SK-MEL-5 (cell line): ENCODE measurements at places on chromosomes 2 and 18. TPM values are rescaled to one million over a fixed set of nuclear protein-coding genes. Genes with fewer than 3 reads are reported as not detected.

HJURP gene
- total RNA-seq: 21.7 and 25.0 TPM in 2 replicates

- DNase-seq: no peak
These were observed 594.3 kb upstream of the NETO1 start for GRCh38 chr18:73462092-73462491.

DNA sequence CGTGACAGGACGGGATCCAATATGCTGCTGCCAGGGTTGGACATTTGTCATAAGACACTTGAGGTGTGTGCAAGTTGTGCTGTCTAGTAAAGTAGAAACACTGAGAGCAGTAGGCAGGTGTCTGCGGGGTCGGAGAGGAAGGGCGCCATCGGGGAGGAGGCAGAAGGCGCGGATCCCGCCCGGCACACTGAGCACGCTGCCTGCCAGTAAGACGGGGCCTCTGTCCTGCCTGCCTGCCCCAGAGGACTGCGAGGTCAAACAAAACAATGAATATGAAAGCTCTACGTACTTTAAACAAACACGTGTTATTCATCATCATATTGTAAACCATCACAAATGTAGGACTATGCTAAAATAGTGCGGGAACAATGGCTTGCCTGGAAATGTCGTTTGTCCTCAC, 349.3 kb upstream of the SALL3 start:
- DNase-seq: no peak

DNA sequence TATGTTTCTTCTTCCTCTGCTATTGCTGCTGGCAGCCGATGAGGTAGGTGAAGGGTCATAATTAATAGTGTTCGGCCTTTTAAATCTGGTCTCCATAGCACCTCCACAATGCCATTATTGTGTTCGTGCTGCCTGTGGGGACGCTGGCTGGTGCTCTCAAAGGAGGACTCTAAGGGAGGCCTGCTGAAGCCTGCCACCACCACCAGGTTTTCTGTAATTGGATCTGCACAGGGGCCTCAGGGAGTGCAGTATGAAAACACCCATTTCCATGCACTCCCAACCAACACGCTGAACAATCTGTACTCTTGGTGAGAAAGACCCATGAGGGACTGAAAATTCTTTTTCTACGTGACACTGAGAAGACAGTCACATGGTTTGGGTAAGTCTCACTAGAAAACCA, 17.6 kb upstream of the CLIP4 start:
- peak; percentile 72 for DNase-seq

- DNase-seq: no peak
These were observed 429.8 kb downstream of the TGIF1 start for GRCh38 chr18:3879836-3880120.

GRCh38 chr2:102376052-102376591, 20.5 kb downstream of the IL18R1 start:
- DNase-seq: no peak

POMC gene
- not detected in 2 replicates for total RNA-seq

DNA sequence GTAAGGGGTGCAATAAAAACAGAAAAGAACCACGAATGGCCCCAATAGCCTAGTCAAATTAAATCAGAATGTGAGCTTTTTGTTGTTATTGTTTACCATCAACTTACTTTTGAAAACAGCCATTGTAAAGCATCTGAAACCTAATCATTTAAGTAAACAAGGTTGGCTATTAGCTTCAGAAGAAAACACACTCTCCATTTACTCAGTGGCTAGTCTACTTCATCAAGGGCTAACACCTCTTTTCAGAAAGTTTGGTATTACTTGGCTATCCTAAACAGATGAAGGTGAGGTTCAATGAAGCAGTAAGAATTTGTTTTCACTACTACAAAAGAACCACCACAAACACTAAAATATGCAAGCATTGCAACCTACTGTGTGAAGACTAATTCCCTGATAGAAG, 398.0 kb downstream of the CDH2 start:
- DNase-seq: no peak

PROKR1 gene
- total RNA-seq: 6.3 and 6.9 TPM in 2 replicates

DNA sequence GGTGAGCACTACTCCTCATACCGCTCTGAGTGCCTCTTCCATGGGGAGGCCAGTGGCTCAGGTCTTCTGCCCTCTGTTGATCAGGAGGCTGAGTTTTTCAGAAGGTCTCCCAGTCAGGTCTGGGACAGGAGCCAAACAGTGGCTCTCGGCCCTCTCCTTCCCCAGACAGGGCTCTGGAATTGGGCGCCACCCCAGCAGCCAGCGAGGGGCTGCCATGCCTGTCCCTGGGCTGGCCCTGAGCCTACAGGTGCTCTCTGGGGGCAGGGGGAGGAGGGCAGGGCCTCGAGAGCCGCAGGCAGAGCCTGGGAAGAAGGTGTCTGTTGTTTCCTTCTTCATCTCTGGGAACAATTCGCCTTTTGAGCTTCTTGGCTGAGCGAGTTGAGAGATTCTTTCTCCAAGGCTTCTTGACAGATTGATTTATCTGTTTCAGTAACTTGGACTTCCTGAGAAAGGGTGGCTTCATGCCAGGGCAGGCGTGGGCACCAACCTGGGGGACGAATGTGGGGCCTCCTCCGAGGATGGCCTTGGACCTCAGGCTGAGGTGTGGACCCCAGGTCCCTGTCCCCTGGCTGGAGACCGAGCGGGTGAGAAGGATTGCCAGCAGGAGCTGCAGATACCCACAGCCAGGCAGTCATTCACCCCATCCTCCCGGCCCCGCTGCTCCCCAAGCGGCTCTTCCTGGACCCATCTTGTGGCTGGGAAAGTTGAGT, 64.7 kb upstream of the GLI2 start:
- peak; percentile 86 for DNase-seq

RFX8 gene
- total RNA-seq: not detected in 2 replicates

- DNase-seq: no peak
These were observed 243.5 kb downstream of the WDPCP start for GRCh38 chr2:63344575-63345284.

DNA sequence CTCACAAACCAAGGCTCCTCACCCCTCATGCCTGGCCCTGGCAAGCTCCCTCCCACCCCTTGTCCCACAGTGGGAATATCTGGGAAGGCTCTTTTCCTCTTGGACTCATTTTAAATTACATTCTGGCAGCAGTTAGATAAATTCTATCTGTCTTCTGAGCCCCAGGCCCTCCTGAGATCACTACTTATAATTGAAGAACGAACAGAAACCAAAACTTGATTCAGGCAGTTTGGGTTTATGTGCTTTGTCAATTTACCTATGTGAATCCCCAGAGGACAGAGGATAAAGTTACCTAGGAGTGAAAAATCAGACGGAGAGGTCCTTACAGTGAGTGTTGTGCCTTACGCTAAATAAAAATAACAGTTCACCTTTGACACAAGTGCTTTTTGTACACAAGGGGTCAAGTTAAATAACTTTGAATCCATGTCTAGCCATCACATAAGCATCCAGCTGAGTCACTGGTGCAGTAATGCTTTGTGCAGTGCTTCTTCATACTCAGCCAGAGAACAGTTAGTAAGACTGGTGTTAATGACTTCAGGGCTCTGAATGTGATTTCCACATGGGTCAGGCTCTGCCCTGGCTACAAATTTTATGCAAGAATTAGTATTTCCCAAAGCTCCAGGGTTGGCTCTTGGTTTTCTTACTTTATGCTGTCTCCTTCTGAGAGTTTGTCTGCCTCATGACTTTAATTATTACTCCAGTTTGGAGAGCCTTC, 329.3 kb downstream of the INSIG2 start:
- no peak for DNase-seq

SLC40A1 gene
- 0.92 and 2.0 TPM in 2 replicates for total RNA-seq

GRCh38 chr18:35326695-35327387, 17.4 kb downstream of the ZNF24 start:
- peak; percentile 13 for DNase-seq

DNA sequence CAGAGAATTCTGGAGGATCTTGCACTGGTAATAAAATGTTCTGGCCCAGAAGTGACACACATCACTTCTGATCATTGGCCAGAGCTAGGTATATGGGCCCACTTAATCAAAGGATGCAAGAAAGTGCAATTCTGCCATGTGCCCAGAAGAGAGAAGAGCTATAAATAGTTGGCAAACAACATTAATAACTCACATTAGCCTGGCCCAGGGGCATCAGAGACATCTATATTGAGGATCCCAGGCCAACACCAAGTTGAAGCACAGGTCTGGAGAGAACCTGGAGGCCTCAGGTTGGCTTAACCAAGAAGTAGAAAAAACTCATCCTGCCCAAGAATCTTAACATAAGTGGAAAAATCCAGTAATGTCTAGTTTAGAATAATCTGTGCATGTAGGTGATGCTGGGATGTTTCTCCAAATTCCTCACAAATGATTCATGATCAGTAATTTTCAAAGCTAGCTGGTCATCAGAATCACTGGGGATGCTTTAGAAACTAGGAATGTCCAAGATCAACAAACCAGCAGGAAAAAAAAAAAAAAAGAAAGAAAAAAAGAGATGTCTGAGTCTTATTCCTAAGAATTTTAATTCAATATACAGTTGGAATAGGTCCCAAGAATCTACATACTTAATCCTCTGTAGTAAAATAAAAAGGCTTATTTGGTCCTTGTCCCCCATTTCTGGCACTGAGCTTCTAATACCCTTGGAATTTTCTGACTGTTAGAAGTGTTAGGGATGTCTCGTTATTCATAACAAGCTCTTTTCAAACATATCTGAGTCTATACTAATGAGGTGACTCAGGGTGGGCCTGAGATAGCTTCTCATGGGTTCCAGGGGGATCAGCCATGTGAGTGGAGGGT, 35.0 kb upstream of the EVA1A start:
- DNase-seq: no peak

DPYSL5 gene
- not detected in 2 replicates for total RNA-seq

SEC11C gene
- total RNA-seq: 163 and 167 TPM in 2 replicates

GRCh38 chr2:102147935-102148334, 5.4 kb downstream of the IL1R1 start:
- DNase-seq: no peak

UPP2 gene
- total RNA-seq: not detected in 2 replicates

GRCh38 chr2:202030691-202031090, 3.0 kb upstream of the FZD7 start:
- DNase-seq: peak; percentile 59

LINC00305 gene
- total RNA-seq: not detected in 2 replicates

DNA sequence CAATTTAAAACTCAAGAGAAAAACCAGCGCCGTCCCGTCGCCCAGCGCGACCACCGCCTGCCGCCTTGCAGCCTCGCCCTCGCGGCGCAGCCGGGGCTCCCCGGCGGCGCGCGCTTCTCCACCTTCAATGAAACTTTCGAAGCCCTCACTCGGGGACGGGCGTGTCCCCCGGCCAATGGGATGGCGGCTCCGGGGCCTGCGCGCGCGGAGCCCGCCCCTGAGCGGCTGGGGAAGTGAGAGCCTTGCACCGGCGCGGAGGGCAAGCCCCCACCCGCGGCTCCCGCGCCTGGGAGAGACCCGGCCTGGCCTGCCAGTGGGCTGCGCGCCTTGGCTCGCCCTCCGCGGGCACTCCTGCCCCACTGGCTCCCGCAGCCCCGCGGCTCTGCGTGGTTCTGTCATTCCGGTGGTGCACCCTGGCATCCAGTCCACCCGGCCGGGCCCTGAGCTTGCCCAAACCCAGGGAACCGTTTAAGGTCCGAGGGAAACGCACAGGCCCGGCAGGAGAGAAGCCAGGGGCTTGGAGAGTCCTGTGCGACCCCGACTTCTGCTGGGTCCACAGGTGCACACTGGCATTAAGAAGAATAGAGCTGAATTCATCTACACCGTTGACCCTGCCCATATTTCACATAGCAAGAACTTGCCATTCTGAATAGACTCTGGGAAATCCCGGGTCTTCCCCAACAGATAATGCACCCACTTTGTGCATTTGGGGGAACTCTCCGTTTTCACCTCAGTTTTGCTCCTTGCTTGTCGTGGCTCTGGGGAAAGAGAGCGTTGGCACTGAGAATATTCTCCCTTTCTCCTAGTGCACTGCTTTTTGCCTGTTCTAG, at the start of gene PIEZO2:
Gene PIEZO2, minus strand, starts transcription at position 129 of the 830 bp plus-strand sequence. CDS start 981 bp downstream, outside the sequence.
- peak; percentile 19 for DNase-seq

- DNase-seq: no peak
These were observed 22.1 kb downstream of the RAB3GAP1 start for GRCh38 chr2:135074216-135074615.

EMILIN1 gene
- total RNA-seq: 0.11 and 0.71 TPM in 2 replicates

CASP10 gene
- 4.1 and 4.6 TPM in 2 replicates for total RNA-seq

DNA sequence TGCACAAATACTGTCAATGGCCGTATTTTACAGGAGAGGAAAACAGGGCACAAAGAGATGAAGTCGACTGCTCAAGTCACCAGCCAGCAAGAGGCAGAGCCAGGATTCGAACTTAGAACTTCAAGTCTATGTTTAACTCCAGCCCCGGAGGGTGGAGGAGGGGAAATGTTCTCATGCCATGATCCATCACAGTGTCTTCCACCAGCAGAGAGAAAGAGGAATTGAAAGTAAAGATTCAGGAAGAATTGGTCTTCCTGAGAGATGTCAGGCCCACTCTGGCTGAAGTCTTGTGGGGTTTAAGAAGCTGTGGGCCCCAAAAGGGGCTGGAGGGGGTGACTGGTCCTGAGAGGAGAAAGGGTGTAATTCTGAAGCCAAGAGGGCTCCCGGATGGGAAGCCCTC, 260.0 kb downstream of the TNS1 start:
- no peak for DNase-seq

DNA sequence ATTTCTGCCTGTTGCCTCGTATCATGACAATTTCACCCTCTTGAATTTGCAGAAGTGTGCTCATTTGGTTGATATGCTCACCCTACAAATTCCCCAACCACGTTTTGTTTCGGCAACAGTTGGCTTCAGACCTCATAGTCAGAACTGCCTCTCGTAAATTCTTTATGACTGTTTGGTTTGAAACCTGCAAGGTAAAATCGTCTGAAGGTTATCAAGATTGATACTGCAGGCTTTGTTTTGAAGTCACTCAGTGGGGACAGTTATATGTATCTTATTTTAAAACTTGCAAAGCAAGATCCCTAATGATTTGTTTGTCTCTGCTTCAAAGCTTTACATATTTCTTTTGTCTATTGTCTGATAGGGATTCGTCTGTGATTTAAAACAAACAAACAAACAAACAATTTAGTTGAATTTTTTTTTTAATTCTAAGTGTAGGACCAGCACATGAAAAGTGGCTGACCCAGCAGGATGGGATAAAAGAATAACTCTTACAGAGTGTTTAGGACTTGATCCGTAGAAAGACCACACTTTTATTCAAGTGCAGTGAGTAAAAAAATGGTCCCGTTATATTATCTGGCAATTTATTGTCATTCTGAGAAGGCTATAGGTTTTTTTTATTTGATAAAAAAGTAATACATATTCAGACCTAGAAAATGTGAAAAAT, 45.7 kb upstream of the MYCN start:
- DNase-seq: no peak

ASB18 gene
- total RNA-seq: not detected in 2 replicates

- no peak for DNase-seq
These were observed 29.3 kb upstream of the MMADHC start for GRCh38 chr2:149616681-149617456.

PAX3 gene
- total RNA-seq: 18.3 and 21.6 TPM in 2 replicates

GIGYF2 gene
- 49.8 and 62.7 TPM in 2 replicates for total RNA-seq
